ENCODE measurements at places on chromosomes 12 and 14.

GRCh38 chr12:115450017-115450416 is 766.0 kb upstream of the TBX3 start:
- H3K4me3 ChIP-seq, result no peak overlapping the region
- H3K27ac ChIP-seq, result no peak overlapping the region
- H3K36me3 ChIP-seq, result no peaks in the 10 kb centered on the region
- no peak for DNase-seq

GRCh38 chr12:127178463-127178862 is 1088.5 kb upstream of the TMEM132C start:
- no peaks in the 10 kb centered on the region for H3K27me3 ChIP-seq
- H3K36me3 ChIP-seq, result no peaks in the 10 kb centered on the region
- DNase-seq, result no peak
- no peak overlapping the region for H3K27ac ChIP-seq

GRCh38 chr14:92549105-92549858 is 35.7 kb downstream of the RIN3 start:
- no peak for DNase-seq
- no peaks in the 10 kb centered on the region for H3K27me3 ChIP-seq
- peaks cover 36% of the 10 kb centered on the region for H3K4me1 ChIP-seq
- no peak overlapping the region for H3K4me3 ChIP-seq

- peak overlapping the region; percentile 40 for H3K4me3 ChIP-seq
- no peak for DNase-seq
- no peaks in the 10 kb centered on the region for H3K27me3 ChIP-seq
- peak overlapping the region; percentile 100 for H3K27ac ChIP-seq
Measured at GRCh38 chr12:124917841-124918621, 3.6 kb upstream of the UBC start.

GRCh38 chr14:33764876-33765650 is 185.8 kb downstream of the EGLN3 start:
- no peaks in the 10 kb centered on the region for H3K36me3 ChIP-seq
- no peak for DNase-seq
- H3K27me3 ChIP-seq, result no peaks in the 10 kb centered on the region
- H3K27ac ChIP-seq, result no peak overlapping the region
- H3K4me3 ChIP-seq, result no peak overlapping the region
- H3K4me1 ChIP-seq, result peaks cover 11% of the 10 kb centered on the region

DNA sequence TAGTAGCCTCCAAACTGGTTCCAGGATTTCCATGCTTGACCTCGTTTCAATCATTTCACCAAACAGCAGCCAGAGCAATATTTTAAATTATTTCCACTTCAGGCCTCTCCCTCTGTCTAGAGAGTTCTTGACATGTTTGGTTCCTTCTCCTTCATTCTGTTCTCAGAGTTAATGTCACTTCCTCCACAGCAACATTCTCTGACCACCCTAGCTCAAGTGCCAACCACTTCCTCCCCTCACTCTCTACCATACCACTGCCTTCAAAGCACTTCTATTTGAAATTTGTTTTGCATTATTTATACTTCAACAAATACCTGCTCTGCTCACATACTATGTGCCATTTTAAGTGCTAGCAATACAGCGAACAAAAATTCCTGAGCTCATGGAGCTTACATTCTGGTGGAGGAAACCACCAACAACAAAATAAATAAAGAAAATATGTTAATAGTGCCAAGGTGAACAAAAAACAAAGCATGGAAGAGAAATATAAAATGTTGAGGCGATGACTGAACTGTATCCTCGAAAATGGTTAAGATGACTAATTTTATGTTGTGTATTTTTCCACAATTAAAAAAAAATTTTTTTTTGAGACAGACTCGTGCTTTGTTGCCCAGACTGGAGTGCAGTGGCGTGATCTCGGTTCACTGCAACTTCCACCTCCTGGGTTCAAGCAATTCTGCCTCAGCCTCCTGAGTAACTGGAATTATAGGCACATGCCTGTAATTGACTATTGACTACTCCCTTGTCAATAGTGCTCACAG is 17.3 kb downstream of the BAZ1A start:
- H3K27me3 ChIP-seq, result no peaks in the 10 kb centered on the region
- no peak for DNase-seq
- H3K4me3 ChIP-seq, result no peak overlapping the region
- H3K4me1 ChIP-seq, result peaks cover 7% of the 10 kb centered on the region
- H3K27ac ChIP-seq, result peak overlapping the region; percentile 43
- peaks cover 41% of the 10 kb centered on the region for H3K36me3 ChIP-seq

- DNase-seq, result peak; percentile 23
- peak overlapping the region; percentile 62 for H3K4me3 ChIP-seq
- H3K36me3 ChIP-seq, result peaks cover 26% of the 10 kb centered on the region
- no peaks in the 10 kb centered on the region for H3K4me1 ChIP-seq
- H3K27ac ChIP-seq, result peak overlapping the region; percentile 93
- H3K27me3 ChIP-seq, result no peaks in the 10 kb centered on the region
Measured at GRCh38 chr12:133130808-133131128, 341 bp downstream of the ZNF10 start.

DNA sequence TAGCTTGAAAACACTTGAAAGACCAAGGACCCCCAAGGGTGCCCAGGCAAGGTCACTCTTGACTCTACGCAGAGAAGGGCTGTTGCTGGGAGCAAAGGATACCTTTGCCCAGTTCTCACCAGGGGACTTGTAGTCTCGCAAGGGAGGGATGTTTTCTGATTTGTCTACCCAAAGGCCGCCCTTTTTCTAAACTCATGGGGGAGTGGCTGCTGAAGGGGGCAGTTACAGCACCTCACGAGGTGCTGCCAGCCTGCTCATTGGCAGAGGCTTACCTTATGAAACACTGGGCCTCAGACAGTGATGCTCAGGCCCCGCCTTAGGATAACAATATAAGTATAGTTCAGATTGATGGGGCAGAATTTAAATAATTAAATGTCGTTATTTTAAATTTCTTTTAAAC is 107.0 kb downstream of the ETV6 start:
- no peak overlapping the region for H3K4me3 ChIP-seq
- peaks cover 13% of the 10 kb centered on the region for H3K4me1 ChIP-seq
- H3K27me3 ChIP-seq, result no peaks in the 10 kb centered on the region
- no peak overlapping the region for H3K27ac ChIP-seq

- H3K4me3 ChIP-seq, result no peak overlapping the region
- H3K27ac ChIP-seq, result no peak overlapping the region
- no peaks in the 10 kb centered on the region for H3K27me3 ChIP-seq
- no peak for DNase-seq
- no peaks in the 10 kb centered on the region for H3K36me3 ChIP-seq
- peaks cover 23% of the 10 kb centered on the region for H3K4me1 ChIP-seq
Measured at GRCh38 chr12:51873251-51873994, 14.5 kb upstream of the ANKRD33 start.

DNA sequence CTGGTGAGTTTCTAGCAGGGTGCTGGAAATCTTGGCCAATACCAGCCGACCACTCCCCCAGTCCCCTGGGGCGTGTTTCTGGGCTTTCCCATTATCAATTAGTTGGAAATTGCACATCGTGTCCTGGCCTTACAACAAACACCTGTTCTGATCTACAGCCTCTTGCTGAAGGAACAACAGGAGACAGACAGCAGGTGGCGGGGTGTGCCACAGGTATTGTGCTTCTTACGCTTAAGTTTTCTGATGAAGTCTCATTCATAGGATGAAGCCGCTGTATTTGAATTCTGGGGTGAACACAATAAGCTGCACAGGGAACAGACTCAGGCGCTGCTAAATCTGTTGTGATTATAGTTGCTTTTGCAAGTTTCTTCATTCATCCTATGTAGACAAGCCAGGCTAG is 703 bp downstream of the HIGD1C start:
- no peak for DNase-seq
- H3K4me3 ChIP-seq, result no peak overlapping the region
- no peaks in the 10 kb centered on the region for H3K27me3 ChIP-seq
- no peaks in the 10 kb centered on the region for H3K4me1 ChIP-seq
- no peaks in the 10 kb centered on the region for H3K36me3 ChIP-seq
- H3K27ac ChIP-seq, result no peak overlapping the region

- no peak for DNase-seq
- no peaks in the 10 kb centered on the region for H3K36me3 ChIP-seq
- H3K4me3 ChIP-seq, result no peak overlapping the region
Measured at GRCh38 chr12:40775661-40776060, 83.4 kb downstream of the CNTN1 start.

DNA sequence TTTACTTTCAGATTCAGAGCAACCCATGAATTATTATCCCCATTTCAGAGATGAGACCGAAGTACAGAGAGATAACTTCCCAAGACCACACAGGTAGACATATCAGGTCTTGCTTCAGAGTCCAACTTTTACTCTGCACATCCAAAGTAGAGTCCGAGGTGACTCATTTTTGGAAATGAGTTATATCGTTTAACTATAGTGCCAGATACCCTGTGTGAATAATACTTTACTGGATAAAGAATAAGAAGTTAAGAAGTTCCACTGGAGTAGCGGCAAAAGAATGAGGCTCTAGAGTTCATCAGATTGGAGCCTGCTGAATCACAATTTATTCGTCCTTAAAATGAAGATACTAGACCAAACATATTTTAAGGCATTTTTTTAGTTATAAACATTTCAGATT is 124.7 kb downstream of the EPS8 start:
- no peak overlapping the region for H3K27ac ChIP-seq
- H3K4me1 ChIP-seq, result no peaks in the 10 kb centered on the region
- no peaks in the 10 kb centered on the region for H3K36me3 ChIP-seq
- H3K27me3 ChIP-seq, result no peaks in the 10 kb centered on the region

All from upper lobe of left lung (tissue), 6 donors.